Effector memory CD4-positive, alpha-beta T cell (primary cell): ENCODE measurements at places on chromosomes 5 and 9.

DNA sequence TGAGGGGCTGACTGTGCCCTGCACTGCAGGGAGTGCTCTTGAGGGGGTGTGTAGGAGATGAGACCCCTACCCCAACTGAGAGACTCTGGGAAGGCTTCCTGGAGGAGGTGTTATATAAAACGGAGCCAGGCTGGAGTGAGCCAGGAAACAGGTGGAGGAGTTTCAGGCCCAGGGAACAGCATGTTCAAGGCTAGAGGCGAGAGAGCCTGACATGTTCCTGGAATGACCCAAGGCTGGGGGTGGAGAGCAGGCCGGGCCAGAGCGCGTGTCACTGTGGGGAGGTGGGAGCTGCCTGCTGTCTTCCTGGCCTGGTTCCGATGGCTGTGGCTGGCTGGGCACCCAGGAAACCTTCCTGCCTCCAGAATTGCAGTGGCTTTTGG, 48.7 kb downstream of the RXRA start:
- no peak for DNase-seq

- DNase-seq, result no peak
Measured at GRCh38 chr5:137291436-137291835, 207.7 kb downstream of the SPOCK1 start.

GRCh38 chr5:149130121-149130914, 11.0 kb upstream of the ABLIM3 start:
- DNase-seq, result no peak

GRCh38 chr9:88737031-88737430, 202.1 kb downstream of the NXNL2 start:
- DNase-seq, result no peak

DNA sequence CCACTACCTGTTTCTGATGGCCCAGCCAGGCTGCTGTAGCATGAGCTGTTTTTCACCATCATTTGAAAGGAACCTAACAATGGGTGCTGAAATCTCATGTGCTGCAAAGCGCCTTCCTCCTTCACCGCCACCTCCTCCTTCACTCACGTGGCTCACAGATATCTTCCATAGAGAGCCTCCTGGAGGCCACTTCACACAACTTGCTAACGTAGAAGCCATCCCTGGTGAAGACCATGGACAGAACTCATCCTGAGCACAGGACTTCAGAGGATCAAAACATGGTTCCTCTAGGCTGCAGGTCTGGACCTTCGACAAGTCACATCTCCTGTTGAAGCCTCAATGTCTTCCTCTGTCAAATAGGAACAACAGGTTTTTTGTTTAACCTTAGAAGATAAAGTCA, 155.5 kb upstream of the RAD23B start:
- DNase-seq, result no peak

- no peak for DNase-seq
Measured at GRCh38 chr5:124962735-124963134, 216.3 kb upstream of the ZNF608 start.

- DNase-seq, result no peak
Measured at GRCh38 chr5:85813146-85813545, 804.6 kb upstream of the COX7C start.

DNA sequence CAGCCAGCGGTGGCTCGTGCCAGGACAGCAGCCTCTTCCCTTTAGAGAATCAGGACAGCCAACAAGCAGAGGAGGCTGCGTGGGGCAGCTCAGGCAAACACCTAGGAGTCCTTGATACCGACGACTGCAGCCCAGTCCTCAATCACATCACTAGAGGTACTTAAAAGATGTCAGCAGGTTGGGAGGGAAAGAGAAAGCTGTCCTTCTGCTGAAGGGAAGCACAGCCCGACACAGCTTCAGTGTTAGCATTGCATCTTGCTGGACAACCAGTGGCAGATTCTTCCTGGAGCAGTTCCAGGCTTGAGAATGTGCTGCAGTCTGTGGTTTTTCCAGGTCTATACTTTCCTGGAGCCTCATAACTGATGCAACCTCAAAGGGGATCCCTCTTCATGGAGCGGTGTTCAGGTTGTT, 230.5 kb downstream of the SYK start:
- no peak for DNase-seq

- no peak for DNase-seq
Measured at GRCh38 chr5:64165160-64165499, 513 bp upstream of the RNF180 start.

DNA sequence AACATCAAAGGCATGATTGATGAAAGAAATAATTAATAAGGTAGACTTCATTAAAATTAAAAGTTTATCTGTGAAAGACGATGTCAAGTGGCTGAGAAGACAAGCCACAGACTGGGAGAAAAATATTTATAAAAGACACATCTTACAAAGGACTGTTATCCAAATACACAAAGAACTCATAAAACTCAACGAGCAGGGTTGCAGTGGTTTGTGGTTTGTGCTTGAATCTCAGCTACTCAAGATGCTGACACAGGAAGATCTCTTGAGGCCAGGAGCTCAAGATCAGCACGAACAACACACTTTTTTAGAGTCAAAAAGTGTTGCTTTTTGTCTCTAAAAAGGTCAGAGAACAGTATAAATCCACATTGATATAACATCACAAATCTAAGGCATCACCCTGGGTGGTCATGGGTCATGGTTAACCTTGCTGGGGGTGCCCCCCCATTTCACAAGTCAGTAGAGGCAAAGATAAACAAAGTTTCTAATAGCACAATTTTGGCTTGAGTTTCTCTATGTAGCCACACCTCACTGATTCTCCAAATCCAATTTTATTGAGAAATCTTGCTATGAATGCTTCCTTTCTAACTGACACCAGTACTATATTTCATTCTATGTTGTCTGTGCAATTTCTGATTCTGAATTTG, 342.9 kb upstream of the RPS23 start:
- DNase-seq, result no peak

DNA sequence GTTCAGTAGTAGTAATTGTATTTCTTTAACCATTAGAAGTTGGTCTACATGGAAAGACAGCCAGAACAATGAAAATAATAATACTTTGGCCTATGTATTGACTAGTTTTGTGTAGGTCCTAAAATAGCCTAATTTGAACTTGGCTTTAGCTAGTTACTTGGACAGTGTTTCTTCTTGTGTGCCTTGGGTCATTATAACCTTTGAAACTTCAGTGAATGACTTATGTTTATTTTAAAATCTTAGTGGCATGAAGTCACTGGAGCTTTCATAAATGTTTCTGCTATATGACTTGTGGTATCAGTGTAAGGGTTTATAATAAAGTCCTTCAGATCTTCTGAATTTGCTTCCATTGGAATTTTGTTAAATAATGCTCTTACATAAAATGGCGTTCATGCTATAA, 2.6 kb upstream of the FAM120AOS start:
- no peak for DNase-seq

DNA sequence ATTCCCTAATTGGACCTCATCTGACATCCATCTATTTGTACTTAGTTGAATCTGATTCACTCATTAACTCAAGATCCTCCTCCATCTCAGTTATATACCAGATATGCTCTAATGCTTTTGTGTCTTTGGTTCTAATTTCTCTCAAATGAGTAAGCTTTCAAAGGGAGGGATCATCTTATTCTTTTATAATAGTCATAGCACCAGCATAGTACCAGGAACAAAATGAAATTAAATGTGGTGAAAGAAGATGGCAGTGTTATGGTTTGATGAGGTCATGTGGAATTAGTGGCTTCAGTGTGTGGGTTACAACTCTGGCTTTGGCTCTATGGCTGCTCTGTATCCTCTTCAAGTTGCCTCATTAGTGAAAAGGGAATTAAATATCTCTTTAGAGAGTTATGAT, 32.5 kb upstream of the ZNF366 start:
- DNase-seq, result no peak

GRCh38 chr5:170006021-170006420, 25.7 kb upstream of the INSYN2B start:
- DNase-seq, result no peak

- no peak for DNase-seq
Measured at GRCh38 chr9:135039916-135040645, 47.4 kb upstream of the OLFM1 start.

- no peak for DNase-seq
Measured at GRCh38 chr5:93736284-93736683, 5.1 kb downstream of the POU5F2 start.

GRCh38 chr5:3839151-3839550, 243.5 kb downstream of the IRX1 start:
- DNase-seq, result no peak

DNA sequence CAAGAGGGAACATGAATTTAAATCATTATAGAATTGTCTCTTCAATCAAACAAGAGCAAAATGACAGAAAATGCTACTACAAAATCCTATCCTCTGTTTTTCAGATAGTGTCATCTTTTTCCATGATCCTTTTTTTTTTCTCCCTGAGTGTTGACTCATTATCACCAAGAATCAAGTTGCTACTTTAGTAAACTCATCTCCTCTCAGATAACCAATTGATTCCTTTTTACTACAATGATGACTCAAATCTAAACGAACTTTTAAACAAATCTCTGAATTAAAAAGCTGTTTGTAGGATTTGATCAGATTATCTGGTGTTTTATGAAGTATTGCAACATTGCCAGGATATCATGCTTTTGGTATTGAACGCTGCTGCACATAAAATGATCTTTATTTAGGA, 23.9 kb upstream of the IL7R start:
- DNase-seq, result no peak
